ENCODE measurements at places on chromosomes 7 and 10. TPM values are rescaled to one million over a fixed set of nuclear protein-coding genes. Genes with fewer than 3 reads are reported as not detected.

GRCh38 chr10:133372507-133372906, 647 bp downstream of the ECHS1 start:
- no peak for DNase-seq

- no peak for DNase-seq
Measured at GRCh38 chr10:122707535-122707934, 7.9 kb upstream of the C10orf120 start.

- no peak for DNase-seq
Measured at GRCh38 chr7:55570939-55571338, 1.4 kb downstream of the VOPP1 start.

DNA sequence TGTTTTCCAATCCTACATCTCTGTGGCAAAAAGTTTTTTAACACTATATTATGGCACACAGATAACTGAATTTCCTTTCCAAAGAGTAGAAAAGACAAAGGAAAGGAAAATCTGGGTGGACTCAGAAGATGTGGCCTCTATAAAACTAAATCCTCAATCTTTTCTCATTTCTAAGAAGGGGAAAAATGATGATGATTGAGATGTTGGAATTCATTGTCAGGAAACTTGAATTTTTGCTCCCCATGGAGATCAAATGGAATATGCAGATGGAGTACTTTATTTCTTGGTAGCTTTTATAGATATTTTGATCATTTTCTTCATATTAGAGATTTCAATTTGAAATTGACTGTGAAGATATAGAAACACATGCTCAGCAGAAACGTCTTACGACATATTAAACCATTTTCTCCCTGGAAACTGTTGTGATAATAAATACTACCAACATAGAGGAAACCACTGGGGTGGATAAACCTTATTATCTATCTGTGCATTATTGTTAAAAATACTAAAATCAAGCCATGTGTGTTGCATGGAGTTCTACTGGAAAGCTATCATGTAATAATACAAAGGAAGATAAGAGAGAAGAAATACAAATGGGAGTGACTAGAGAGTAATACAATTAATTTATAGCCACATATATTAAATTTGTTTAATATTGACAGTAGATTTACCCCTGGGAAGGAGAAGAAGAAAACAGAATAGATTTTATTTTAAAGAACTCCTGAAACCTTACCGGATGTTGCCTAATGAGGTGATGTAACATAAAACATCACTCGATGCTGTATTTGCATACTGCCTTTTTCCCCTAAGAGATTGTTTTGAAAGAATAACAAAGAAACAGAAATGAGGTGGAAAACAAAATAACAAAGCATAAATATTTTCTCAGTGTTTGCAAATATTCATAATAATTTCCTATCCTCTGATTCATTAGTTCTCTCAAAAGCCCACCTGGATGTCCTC, 931.2 kb upstream of the C7orf33 start:
- DNase-seq = no peak

- peak; percentile 88 for DNase-seq
Measured at GRCh38 chr10:43396061-43396927, 12.7 kb downstream of the HNRNPF start.

The NODAL gene
- total RNA-seq = 0.37 TPM

The PDZD7 gene
- total RNA-seq = 0.12 TPM
